ENCODE measurements at places on chromosomes 3 and 15.

- no peak for DNase-seq
Measured at GRCh38 chr3:173688216-173688842, 290.8 kb downstream of the NLGN1 start.

DNA sequence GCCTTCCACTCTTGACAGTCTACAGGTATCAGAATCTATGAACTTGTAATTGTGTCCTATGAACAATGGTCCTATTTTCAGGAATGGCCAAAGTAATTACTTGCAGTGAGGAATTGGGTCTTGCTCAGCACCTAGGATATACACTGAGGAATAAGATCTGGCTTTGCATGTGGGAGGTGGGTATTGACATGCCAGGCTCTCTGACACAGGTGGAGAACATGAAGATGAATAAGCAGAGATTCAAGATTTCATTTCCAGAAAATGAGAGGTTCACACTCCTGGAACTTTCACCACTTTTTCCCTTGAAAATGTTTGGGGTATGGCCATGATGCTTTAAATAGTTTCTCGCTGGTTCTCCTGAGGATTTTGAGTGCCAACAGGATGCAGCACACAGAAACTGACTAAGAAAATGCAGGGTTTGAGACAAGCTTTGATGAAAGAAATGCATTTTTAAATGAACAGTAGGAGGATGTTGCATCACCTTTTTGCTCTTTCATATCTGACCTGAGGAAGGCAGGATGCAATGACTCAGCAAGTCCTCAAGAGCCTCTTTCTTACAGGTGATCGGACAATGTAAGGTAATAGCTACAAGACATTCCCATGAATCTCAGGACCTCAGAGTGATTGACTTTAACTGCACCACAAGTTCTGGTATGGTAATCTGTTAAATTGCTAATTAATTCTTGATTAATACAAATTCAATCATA, 3.7 kb downstream of the HRG start:
- DNase-seq: no peak

DNA sequence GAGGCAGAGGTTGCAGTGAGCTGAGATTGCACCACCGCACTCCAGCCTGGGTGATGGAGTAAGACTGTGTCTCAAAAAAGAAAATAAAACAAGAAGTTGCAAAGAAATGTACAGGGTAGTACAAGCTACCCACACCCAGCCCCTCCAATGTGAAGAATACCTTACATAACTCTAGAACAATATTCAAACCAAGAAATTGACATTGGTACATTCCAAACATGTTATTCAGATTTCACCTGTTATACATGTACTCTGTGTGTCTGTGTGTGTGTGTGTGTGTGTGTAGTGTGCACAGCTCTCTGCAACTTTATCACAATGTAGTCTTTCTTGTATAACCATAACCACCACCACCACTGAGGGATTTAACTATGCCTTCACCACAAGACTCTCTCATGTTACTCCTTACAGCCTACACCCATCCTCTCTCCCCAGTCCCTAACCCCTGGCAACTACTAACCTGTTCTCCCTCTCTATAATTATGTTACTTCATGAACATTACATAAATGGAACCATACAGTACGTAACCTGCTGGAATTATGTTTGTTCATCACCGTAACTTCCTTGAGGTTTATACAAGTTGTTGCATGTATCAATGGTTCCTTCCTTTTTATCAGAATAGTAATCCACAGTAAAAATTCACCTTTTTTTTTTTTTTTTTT, 16.2 kb upstream of the TJP1 start:
- DNase-seq: no peak

DNA sequence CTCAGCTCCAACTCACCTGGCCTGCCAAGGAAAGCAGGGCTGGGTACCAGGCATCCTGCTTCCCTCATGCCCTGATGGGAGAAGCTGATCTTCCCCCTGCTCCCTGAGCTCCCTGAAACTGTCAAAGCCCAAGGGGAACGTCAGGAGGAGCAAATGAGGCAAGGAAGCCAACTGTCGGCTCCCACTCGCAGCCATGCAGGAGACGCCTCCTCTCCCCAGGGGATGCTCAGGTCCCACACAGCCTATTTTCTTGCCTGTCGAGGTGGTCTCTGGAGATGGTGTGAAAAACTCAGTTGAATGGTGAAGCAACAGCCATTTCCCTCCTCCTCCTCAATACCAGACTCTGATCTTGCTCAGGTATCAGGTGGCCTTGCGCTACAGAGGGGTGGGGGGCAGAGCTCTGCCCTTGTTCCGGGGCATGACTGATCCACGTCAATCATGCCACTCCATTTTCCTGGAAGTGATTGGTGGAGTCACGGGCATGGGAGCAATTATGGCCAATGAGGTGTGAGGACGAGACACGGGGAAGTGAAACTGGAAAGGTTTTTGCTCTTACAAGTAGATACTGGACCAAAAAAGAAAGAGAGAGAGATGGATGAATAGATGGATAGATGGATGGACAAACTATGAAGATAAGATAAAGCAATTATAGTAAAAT, 58.2 kb downstream of the SLC6A1 start:
- DNase-seq: no peak

DNA sequence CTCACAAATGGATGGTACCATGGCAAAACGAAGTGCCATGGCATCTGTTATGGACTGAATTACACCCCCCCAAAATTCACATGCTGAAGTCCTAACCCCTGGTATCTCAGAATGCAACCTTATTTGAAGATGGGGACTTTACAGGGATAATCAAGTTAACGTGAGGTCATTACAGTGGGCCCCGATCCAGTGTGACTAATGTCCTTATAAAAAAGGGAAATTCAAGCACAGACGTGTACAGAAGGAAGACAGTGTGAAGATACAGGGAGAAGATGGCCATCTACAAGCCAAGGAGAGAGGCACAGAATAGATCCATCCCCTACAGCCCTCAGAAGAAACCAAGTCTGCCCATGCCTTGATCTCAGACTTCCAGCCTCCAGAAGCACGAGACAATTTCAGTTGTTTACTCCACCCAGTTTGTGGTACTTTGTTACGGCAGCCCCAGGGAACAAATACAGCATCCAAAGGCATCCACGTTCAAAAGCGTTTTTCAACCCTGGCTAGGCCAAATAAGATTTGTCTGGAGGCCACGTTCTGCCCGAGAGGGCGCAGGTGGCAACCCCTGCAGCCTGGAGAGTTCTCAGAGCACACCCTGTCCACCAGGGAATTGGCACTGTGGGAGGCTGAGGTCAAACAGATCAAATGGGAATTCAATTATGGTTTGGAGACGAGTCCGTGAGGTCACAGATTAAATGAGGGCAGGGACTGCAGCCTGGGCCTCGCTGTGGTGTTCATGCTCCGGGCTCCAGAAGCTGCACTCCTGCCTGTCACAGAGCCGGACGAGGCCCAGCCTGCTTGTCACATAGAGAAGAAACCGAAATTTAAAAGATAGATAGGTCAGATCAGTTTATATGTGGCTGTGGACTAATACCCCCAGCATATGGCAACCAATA, 494.8 kb downstream of the SHQ1 start:
- no peak for DNase-seq

GRCh38 chr3:15756505-15756904, 41.3 kb downstream of the ANKRD28 start:
- DNase-seq: no peak

DNA sequence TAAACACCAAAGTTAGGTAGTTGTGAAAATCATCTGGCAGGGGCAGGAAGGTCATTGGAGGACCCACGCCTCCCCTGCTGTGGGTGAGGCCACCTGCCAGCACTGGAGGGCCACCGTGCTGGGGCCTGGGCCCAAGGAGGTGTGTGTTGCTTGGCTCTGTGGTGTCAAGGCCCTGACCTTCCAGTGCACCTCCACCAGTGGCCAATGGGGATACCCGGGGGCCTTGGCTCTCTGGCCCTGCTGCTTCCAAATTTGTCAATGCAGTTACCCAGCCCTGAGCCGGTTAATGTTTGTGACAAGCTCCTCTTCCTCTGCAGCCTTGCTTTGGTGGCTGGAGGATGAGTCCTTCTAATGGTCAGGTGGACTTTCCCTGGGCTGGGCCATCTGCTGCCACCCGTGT, 150.2 kb downstream of the KLF13 start:
- DNase-seq: peak; percentile 59

DNA sequence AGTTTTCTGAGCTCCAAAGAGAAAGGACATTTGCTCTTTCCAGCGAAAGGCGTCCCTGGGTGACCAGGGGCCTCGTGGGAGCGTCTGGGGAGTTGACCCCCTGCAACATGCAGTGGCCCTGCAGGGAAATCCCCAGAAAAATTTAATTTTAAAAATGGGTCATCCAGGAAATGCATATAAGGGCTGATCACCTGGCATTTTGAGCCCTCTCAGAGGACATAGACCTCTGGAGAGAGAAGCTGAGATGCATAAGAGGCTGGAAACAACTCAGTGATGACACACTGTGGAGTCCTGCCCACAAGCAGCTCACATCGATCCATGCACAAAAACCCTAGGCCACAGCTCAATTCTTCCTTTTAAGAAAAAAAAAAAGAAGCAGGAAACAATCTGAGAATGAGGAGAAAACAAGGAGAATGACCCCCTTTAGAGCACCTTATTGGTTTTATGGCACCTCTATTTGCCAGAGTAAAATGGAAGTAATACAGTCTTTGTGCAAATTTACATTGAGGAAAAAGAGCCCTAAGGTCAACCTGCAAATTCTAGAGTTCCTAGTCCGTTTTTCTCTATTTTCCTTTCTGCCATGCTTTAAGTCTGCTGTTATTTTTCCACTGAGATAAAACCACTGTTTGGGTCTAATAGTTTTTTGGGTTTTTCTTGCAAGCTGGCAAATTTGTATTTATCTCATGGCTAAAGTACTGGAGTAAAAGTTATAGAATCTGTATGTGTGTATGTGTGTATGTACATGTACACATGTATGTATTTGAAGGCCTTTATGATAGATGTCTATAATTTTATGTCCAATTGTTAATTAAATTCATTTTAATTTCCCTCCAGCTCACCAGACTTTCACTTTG, 6.9 kb upstream of the BDH1 start:
- DNase-seq: no peak

DNA sequence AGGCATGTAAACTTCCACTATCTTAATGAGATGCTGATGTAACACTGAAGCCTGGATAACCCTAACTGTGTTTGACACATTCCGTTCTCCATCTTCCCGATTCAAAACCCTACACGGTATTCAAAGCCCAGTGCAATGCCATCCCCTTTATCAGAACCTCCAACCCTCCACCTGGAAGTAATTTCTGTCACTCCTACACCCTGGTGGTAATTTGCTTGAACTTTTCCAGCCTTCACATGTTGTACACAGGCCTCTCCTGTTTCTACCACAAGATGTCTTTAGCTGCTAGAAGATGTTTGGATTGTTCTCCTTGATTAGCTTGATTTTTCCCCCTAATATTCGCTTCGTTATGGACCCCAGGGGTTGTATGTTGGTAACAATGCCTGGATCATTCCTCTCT, 208.9 kb downstream of the CHST2 start:
- no peak for DNase-seq

DNA sequence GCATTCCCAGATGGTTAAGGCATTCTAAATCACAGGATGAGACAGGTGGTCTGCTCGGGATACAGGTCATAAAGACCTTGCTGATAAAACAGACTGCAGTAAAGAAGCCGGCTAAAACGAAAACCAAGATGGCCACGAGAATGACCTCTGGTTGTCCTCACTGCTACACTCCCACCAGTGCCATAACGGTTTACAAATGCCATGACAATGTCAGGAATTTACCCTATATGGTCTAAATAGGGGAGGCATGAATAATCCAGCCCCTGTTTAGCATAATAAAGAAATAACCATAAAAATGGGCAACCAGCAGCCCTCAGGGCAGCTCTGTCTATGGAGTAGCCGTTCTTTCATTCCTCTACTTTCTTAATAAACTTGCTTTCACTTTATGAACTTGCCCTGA, 151.1 kb downstream of the ZNF385D start:
- DNase-seq: no peak

DNA sequence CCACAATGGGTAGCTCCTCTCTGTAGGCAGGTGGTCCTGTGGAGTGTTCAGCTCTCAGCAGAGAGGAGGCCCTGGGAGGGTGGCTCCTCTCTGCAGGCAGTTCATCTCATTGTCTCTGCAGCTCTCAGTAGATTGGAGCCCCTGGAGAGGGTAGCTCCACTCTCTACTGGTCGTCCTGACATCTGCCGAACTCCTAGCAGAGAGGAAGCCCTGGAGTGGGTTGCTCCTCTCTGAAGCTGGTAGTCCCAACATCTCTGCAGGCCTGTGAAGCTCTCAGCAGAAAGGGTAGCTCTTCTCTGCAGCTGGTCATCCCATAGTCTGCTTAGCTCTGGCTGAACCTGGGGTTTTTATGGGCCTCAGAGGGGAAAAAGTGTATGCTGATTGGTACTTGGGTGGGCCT, 50.8 kb downstream of the EFCAB12 start:
- no peak for DNase-seq

DNA sequence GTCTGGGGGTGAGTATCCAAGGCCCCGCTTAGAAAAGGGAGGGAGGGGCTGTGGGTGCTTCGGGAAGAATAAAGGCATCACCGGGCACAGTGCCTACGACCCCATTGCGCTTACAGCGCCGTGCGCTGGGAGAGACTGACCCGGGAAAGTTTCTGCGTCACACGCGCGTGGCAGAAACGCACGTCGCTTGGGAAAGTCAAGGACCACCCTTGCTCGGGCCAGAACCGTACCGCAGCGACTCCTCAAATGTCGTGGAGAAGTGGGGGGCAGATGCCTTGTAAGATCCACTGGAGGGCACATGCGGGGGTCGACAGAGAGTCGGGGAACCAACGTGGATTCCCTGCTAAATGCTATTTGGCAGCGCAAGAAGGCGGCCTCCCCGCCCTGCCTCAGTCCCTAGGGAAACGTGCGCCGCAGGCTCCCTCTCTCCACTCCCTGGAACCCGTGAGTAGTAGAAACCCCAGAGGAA, 2.4 kb downstream of the ADAMTS9 start:
- DNase-seq: no peak

DNA sequence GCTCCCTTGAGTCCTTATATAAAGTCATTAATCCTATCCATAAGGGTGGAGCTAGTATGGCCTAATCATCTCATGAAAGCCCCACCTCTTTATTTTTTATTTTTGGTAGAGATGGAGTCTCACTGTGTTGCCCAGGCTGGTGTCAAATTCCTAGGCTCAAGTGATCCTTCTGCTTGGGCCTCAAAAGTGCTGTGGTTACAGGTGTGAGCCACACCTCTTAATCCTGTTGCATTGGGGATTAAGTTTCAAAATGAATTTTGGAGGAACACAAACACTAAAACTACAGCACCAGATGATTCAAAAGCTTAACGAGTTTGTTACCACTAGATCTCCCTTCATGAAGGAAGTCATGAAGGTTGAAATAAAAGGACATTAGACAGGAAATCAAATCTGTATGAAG, 27.7 kb downstream of the RAB7A start:
- no peak for DNase-seq

DNA sequence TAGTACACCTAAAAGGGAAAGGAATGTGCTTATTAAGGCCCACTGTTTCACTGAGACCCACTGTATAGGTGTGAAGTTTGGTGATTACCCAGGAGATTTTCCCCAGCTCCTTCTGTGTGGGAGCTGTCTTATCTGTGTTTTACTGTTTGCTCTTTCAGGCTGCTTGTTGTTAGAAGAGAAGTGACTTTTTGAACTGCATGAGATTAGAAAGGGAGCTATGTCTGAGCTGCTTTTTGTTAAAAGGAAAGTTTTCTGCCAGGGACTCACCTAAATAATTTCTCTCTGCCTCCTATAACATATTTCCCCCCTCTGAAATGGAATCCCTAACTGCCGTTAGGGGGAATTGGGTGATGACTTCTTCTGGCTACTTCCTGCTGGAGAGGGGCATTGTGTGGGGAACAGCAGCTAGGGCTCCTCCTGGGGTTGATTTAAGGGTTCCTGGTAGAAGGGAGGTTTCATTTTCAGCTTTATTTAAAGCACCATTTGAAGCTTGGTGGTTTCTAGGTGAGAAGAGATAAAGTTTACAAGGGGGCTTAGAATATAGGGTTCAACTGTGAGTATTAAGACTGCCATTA, 77.1 kb upstream of the ATP11B start:
- no peak for DNase-seq

- no peak for DNase-seq
Measured at GRCh38 chr3:53030619-53031449, 15.0 kb downstream of the SFMBT1 start.
